ENCODE measurements at places on chromosomes 16 and 17. TPM values are rescaled to one million over a fixed set of nuclear protein-coding genes. Genes with fewer than 3 reads are reported as not detected.

C16orf54 gene
- not detected for total RNA-seq

SEPTIN12 gene
- not detected for total RNA-seq

CCDC40 gene
- 0.88 TPM for total RNA-seq

MARVELD3 gene
- total RNA-seq: not detected

KRT25 gene
- total RNA-seq: not detected

- no peaks in the 10 kb centered on the region for H3K27me3 ChIP-seq
- H3K27ac ChIP-seq: no peak overlapping the region
- DNase-seq: no peak
Observed at GRCh38 chr17:82684228-82684841, 14.2 kb downstream of the RAB40B start.

DNA sequence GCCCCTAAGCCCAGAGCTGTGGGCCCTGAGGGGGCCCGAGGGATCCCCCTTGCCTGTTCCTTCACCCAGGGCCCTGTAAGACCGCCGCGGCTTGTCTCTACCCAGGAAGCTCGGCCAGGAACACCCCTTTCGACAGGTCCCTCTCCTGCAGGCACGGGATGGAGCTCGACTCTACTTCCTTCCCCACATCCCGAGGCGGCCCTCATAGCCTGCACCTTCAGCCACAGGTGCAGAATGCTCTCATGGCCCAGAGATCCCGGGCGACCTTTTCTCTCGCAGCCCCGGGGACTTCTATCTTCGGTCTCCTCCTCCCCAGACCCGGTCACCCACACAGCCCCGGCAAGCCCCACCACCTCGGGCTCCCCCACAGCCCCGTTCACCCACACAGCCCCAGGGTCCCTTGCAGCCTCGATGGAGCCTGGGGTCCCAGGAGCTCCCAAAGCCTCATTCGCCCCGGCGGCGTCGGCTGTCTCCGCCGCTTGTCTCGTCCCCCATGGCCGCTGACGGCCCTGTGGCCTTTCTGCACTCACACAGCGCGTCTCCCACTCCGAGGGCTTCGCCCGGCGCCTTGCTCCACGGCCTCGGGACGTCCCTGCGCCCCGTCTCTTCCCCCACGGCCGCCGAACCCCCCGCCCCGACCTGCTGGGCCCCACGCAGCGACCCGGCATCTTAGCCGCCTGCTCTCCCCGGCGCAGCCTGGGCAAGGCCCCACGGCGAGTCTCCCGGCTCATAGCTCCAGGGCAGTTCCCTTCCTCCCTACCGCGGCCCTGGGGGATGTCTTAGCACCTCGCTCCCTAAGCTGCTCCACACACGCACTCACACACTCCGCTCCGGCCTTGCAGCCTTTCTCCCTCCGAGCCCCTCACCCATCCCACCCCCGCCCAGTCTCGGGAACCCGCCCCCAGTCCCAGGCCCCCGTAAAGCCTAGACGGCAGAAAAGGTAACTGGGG is 650 bp downstream of the KIAA0753 start:
- DNase-seq: peak; percentile 28
- H3K4me1 ChIP-seq: no peaks in the 10 kb centered on the region
- H3K27me3 ChIP-seq: no peaks in the 10 kb centered on the region
- H3K4me3 ChIP-seq: peak overlapping the region; percentile 87
- H3K36me3 ChIP-seq: no peaks in the 10 kb centered on the region

GRCh38 chr17:78891406-78892061 is 11.5 kb downstream of the CEP295NL start:
- peak overlapping the region; percentile 29 for H3K27ac ChIP-seq
- DNase-seq: no peak
- H3K4me3 ChIP-seq: no peak overlapping the region
- H3K36me3 ChIP-seq: no peaks in the 10 kb centered on the region
- H3K27me3 ChIP-seq: no peaks in the 10 kb centered on the region

- no peaks in the 10 kb centered on the region for H3K36me3 ChIP-seq
- DNase-seq: no peak
- no peak overlapping the region for H3K4me3 ChIP-seq
- no peaks in the 10 kb centered on the region for H3K4me1 ChIP-seq
- H3K27ac ChIP-seq: no peak overlapping the region
Observed at GRCh38 chr16:25796239-25796638, 104.5 kb downstream of the HS3ST4 start.

DNA sequence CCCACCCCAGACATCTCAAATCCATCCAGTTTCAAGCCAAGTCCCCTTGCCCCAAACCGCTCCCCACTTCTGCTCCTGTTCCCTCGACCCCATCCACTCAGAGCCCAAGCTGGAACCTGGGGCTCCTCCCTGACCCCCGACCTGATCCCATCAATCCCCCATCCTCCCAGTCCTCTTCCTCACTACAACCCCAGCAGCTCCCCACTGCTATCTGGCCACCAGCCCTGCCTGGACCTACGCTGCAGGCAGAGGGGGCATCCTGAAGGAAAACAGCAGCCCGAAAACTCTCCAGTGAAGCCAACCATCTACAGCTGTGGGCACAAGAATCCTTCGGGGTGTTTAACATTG is 3.9 kb downstream of the FDXR start:
- H3K36me3 ChIP-seq: no peaks in the 10 kb centered on the region
- H3K4me3 ChIP-seq: no peak overlapping the region
- H3K27ac ChIP-seq: no peak overlapping the region
- peaks cover 3% of the 10 kb centered on the region for H3K4me1 ChIP-seq

DNA sequence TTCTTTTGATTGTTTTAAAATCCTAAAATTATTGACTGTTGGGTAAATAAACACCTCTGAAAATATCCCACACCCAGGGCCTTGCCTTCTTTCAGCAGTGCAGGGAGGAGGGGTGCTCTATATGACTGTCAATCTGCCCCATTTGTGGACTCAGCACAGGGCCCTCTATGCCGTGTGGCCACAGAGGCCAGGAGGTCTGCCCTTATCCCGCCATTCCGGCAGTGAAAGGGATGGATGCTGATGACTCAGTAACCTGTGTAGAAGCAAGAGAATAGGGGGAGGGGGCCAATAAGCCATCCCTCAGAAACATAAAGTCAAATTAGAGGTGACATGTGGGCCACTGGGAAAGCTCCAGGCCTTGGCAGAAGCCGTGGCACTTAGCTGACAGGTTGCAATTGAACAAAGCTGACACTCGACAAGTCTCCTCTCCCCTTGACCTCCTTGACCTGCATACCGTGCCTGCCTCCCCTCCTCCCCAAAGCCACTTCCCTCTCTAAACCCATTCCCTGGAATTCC is 281.4 kb upstream of the DYNLRB2 start:
- no peak for DNase-seq
- no peak overlapping the region for H3K27ac ChIP-seq
- no peak overlapping the region for H3K4me3 ChIP-seq
- H3K27me3 ChIP-seq: no peaks in the 10 kb centered on the region
- H3K36me3 ChIP-seq: no peaks in the 10 kb centered on the region
- H3K4me1 ChIP-seq: no peaks in the 10 kb centered on the region

All from uterus (tissue), 4 donors.